ENCODE measurements at places on chromosomes 5 and 9. TPM values are rescaled to one million over a fixed set of nuclear protein-coding genes. Genes with fewer than 3 reads are reported as not detected.

DNA sequence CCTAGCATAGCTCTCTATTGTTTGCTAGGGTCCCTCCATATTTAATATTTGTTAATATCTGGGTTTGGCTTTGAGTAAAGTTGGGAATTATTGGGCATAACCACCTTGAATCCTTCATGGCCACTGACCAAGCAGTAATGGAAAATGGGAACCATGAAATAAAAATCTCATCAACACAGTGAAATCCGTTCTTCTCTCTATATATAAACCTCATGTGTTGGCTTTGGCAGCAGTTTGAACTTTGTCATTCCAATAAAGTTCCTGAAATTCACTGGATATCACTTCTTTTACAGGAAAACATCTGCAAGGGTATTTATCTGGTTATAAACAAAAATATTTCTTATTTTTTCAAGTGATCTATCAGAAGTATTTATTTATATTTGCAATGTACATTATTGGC, 93.0 kb upstream of the MPDZ start:
- DNase-seq, result no peak

- no peak for DNase-seq
Measured at GRCh38 chr9:115601434-115601833, 483.5 kb upstream of the TNC start.

The OBP2B gene
- not detected for total RNA-seq

DNA sequence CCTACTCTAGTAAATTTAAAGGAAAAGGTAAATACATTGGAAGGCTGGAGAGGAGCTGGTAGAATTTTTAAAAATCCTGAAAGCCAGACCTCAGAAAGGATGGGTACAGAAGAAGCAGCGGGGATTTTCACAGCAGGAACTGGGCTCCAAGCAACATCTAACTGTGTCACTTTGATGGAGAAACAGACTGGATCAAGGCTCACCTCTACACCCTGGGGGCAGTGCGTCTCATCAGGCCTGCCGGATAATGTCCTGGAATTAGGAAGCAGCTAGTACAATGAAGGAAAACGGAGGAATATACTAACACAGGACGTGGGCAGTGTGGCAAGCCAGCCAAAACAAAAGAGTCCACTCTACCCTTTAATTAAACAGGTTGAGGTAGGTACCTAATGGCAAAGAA, 463.6 kb downstream of the TAF11L14 start:
- no peak for DNase-seq
